BE2C (cell line): ENCODE measurements at places on chromosomes 6 and 20.

GRCh38 chr6:3318821-3319540, 60.2 kb downstream of the PSMG4 start:
- DNase-seq: no peak

GRCh38 chr20:24651976-24652345, 182.5 kb downstream of the SYNDIG1 start:
- DNase-seq: no peak

- DNase-seq: no peak
Measured at GRCh38 chr20:8807480-8808201, 261.2 kb upstream of the PLCB4 start.

GRCh38 chr6:12801141-12801540, 84.6 kb downstream of the PHACTR1 start:
- no peak for DNase-seq

DNA sequence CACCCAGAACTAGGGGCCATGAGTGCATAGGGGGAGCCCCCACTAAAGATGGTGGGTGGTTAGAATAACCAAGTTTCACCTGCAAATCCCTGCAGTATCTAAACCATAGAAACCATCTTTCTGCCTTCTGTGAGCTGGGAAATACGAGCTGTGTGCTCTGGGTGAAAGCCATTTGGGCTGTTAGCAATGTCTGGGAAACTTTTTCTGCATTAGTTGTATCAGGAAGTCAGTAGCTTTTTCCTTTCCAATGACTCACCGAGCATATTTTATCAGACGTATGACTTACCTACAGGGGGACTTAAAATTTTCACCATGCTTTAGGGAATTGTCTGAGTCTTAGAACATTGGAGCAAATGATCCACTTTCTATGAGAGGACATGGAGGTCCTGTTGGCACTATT, 584.0 kb downstream of the QKI start:
- DNase-seq: no peak
